CD4-positive, alpha-beta T cell treated with Interleukin-21 for 1 hour (primary cell): ENCODE measurements at places on chromosomes 13 and 19.

GRCh38 chr13:112893570-112894422 lies 75.2 kb upstream of the MCF2L start:
- peak; percentile 32 for DNase-seq

GRCh38 chr13:87361216-87361615 lies 310.0 kb upstream of the SLITRK5 start:
- no peak for DNase-seq

- no peak for DNase-seq
Observed at GRCh38 chr19:38346837-38347236, 11.2 kb downstream of the CATSPERG start.

- no peak for DNase-seq
Observed at GRCh38 chr19:5036698-5037563, 68.0 kb downstream of the KDM4B start.

- no peak for DNase-seq
Observed at GRCh38 chr13:39108783-39109182, 70.5 kb downstream of the NHLRC3 start.

GRCh38 chr13:52411629-52412028 lies 5.7 kb upstream of the THSD1 start:
- DNase-seq, result no peak

DNA sequence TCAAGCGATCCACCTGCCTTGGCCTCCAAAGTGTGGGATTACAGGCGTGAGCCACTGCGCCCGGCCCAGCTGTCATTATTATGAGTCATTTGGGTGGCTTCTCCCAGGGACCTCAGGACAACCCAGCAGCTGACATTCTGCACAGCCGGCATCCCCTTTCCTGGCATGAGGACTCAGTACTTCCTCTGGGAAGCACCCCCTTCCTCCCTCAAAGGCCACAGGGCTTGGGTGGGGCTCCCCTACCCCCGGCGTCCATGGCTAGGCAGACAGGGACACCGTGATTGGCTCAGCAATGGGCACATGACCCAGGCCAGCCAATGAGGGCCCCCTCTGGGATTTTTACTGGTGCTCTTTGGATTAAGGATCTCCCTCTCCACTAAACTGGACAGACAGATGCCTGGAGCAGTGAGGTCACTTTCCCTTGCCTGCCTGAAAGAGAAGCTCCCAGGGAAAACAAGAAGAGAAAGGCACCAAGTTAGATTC lies 6.0 kb downstream of the KANK2 start:
- DNase-seq, result no peak

- no peak for DNase-seq
Observed at GRCh38 chr13:99566125-99567083, 65.1 kb downstream of the TM9SF2 start.

DNA sequence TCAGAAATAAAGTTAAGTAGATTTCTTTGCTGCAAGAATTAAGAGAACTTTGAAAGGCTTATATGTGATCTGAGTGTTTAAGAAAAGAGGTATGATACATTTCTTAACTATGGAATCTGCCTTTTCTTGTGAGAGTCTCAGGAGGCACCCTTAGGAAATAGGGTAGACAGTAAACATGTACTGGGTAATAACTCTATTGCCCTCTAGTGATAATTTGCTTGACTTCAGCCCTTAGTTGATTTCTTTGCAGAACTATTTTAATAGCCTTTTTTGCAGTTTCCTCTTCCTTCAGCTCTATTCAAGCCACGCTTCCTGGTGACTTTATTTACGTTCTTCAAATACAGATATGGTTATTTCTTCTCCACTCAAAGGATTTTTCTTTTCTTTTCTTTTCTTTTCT lies 37.0 kb upstream of the CCNA1 start:
- DNase-seq, result no peak
